ENCODE measurements at places on chromosomes 5 and 9. TPM values are rescaled to one million over a fixed set of nuclear protein-coding genes. Genes with fewer than 3 reads are reported as not detected.

The SPINK1 gene
- not detected for total RNA-seq

The CNTNAP3B gene
- total RNA-seq: not detected

The ARSI gene
- total RNA-seq: 12.0 TPM

The PFN3 gene
- not detected for total RNA-seq

The GPX3 gene
- 31.2 TPM for total RNA-seq

The ADAM19 gene
- 32.3 TPM for total RNA-seq

The SPRY4 gene
- 21.4 TPM for total RNA-seq

The HTR4 gene
- total RNA-seq: not detected

The WASHC1 gene
- total RNA-seq: 3.6 TPM

The CNTNAP3 gene
- under 0.01 TPM for total RNA-seq

The ANKRD34B gene
- not detected for total RNA-seq

The PCAT7 gene
- not detected for total RNA-seq

The SLC36A3 gene
- not detected for total RNA-seq

The HAVCR2 gene
- 0.16 TPM for total RNA-seq

The FSD1L gene
- total RNA-seq: 8.0 TPM

The SEC61B gene
- total RNA-seq: 83.1 TPM

The FBN2 gene
- total RNA-seq: 937 TPM
